Caudate nucleus (tissue), 63 donors: ENCODE measurements at places on chromosomes 1 and 21.

DNA sequence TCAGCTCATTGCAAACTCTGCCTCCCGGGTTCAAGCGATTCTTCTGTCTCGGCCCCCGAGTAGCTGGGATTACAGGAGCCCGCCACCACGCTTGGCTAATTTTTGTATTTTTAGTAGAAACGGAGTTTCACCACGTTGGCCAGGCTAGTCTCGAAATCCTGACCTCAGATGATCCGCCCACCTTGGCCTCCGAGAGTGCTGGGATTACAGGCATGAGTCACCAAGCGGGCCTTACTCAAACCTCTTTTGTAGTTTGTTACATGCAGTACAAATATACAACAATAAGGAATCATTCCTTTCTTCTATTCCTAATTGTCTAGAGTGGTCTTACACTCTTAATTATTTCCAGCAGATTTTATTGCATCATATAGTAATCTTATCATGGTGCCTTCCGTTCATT, 16.6 kb downstream of the SPATA17 start:
- no peak for DNase-seq

DNA sequence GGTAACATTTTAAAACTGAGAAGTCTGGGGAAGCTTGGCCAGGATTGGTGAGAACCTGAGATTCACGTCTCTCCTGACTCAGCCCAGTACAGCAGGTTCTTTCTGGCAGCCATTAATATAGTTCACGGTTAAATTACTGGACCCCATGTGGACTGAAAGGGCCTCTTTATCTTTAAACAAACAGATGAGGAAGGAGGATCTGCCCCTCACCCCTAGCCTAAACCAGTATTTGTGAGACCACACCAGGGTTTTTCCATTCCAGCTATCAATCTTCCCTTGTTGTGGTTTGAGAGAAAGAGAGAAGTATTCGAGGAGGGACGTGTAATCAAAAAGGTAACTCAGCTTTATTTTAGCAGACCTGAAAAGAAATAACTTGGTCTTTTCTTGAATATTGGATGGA, 137.1 kb downstream of the PROX1 start:
- DNase-seq, result no peak

- no peak for DNase-seq
Observed at GRCh38 chr1:4010814-4011605, 110.9 kb upstream of the C1orf174 start.

- DNase-seq, result no peak
Observed at GRCh38 chr1:81424816-81425215, 375.9 kb upstream of the ADGRL2 start.

DNA sequence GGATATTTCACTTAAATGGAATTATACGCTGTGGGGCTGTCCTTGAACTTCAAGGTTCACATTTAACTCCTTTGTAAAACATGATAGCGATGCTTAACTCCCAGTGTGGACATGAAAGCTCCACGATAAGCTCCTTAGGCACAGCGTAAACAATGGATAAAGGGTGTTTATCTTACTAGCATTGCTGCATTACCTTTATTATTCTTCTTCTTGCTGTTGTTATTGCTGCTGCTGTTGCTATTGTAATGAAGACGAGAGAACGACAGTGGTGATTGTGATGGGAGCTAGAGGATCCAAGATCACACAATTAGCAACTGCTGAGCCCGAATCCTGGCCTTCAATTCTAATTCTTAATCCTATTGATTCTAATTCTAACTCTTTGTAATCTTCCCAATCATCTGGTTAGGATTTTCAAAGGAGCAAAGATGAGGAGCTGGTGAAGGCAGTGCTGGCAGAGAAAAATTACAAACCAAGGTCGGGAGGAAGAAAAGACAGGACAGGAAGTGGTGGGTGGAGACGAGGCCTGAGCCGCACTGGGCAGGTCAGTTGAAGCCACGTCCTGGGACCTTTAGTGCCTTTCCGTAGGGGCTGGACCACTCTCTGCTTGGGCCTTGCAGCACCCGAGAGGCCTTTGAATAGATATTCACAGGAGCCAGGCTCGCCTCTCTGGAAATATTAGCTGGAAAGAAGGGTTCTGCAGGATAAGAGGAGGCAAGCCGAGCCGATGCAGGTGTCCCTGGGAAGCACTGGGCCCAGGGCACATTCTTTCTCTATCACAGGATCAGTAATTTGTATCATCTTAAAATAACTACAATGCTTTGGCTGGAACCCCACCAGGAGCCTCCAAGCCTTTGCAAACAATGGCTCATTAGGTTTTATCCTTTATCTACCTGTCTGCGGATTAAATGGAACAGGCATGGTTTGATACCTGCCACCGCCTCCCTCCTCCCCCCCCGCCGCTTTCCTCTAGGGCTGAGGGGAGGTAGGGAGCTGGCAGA, 571.6 kb downstream of the AJAP1 start:
- no peak for DNase-seq

DNA sequence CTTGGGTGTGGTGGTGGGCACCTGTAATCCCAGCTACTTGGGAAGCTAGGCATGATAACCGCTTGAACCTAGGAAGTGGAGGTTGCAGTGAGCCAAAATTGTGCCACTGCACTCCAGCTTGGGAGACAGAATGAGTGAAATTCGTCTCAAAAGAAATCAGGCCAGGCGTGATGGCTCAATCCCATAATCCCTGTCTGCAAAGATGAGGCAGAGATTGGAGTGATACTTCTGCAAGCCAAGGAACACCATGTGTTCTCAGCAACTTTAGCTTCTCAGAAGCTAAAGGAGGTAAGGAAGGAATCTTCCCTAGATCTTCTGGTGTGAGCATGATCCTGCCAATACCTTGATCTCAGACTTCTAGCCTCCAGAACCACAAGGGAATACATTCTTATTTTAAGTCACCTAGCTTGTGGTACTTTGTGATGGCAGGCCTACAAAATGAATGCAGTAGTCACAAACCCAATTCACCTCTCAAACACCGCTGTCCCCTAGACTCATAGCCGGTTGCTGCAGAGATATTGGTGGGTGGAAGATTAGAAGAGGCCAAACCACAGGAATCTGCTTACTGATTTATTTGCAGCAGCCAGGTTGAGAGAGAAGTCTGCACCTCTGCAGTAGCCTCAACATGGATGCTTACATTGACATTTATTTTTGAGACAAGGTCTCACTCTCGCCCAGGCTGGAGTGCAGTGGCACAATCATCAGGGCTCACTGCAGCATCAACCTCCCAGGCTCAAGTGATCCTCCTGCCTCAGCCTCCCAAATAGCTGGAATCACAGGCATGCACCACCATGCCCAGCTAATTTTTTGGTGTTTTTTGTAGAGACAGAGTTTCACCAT, 18.6 kb downstream of the L1TD1 start:
- DNase-seq, result no peak

- DNase-seq, result no peak
Observed at GRCh38 chr21:37658121-37658816, 258.0 kb downstream of the KCNJ6 start.

DNA sequence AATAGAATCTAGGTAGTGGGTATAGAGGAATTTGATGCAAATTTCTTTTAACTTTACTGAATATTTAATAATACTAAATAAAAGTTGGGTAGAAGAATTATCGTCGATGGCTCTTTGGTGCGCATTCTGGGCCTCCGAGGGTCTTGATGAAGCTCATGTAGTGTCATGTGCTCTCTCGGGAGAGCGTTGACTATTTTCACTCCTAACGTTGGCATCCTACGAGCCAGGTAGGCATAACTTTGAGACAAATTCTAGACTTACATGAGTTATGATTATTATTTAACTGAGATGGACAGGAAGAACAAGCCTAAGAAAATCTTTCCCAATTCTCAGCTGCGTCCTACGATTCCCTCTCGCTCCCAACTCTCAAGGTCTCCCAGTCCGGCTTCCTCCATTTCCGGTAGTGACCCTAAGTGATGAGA, 550 bp upstream of the PCAT6 start:
- DNase-seq, result no peak

- DNase-seq, result no peak
Observed at GRCh38 chr1:81231729-81232038, 569.0 kb upstream of the ADGRL2 start.

DNA sequence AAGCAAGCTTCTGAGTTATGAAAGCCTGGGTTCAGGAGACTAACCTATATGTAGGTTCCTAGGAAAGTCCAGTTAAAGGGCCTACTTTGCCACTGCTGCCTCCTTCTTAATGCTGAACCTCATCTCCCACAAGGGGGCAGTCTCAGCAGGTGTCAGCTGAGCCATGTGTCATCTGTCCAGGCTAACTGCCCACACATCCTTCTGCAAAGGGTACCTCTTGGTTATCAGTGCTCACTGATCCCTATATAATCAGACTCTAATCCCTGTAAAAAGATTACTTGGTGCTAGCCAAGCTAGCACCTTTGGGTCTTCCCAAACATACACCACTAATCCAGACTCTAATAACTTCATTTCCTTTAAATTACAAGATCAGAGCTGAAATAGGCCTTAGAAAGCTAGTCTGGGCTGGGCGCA, 9.0 kb downstream of the PRDX1 start:
- DNase-seq, result no peak

DNA sequence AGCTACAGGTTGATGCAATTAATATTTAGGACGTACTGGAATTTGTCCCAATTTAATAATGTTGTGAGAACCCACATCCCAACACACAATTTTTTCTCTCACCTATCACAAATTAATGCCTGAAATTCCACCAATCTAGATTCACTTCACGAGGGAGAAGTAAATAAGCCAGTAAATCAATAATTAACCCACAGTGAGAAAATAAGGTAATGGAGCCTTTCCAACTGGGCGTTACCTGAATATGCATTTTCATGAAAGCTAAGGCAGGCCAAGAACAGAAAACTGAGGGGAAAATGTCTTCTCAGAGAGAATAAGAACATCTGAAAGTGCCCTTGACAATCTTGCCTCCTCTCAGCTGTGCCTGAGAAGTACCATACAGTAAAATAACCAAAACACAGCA, 240.8 kb upstream of the NR5A2 start:
- no peak for DNase-seq

- DNase-seq, result no peak
Observed at GRCh38 chr1:171267391-171267790, 19.1 kb downstream of the FMO1 start.
